A172 (cell line): ENCODE measurements at places on chromosomes 13 and 19. TPM values are rescaled to one million over a fixed set of nuclear protein-coding genes. Genes with fewer than 3 reads are reported as not detected.

DNA sequence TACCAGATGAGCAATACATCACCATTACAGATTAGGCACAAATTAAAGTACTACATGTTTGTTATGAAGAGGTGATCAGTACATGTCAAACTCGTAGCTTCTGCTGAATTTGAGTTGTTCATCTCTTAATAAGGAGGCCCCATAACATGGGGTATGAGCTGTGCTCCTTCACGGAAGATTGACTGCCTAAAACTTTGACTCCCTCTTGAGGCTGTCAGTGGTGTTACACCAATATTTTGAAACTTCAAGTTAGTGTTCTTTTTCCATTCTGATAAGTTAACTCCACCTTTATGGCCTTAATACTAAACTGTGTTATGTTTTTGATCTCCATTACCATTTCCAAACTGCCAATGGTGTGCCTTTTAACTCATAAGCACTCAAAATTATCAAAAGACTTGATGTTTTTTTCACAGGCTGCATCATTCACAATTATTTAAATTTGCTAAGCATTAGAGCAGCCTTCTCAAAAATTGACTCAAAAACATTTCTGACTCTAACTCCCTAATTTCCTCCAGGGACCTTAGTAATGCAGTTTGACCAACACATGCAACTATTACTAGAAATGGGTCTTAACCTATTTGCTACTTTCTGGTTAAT lies 1591.5 kb downstream of the PCDH9 start:
- peak; percentile 44 for DNase-seq

Gene LIG1
- 30.1 and 35.7 TPM in 2 replicates for total RNA-seq

Gene APLP1
- total RNA-seq, result 39.8 and 52.5 TPM in 2 replicates

DNA sequence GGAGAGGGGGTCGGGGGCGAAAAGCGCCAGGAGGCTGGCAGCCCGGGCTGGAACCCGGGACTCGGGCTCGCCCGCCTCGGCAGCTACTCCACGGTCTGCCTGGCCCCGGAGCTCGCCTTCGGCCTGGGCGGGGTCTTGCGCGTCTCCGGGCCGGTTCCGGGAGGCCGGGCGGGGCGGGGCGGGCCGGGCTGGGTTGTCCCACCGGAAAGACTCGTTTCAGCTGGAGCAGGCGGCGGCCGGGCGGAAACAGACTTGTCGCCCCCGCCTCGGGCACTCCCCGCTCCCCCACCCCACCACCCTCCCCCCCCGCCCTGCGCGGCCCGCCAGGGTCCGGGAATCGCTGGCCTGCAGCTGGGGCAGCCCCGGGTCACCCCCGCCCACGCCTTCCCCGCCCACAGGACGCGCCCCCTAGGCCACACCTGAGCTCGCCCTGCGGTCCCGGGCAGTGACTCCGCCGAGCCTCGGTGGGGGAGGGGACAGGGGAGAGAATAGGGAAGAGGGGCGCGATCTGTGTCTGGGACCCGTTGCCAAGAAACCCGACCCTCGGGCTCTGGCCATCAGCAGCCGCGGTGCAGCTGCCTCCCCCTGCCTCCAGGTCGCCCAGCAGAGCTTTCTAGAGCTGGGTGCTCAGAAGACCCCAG lies 109.4 kb downstream of the KCTD15 start:
- no peak for DNase-seq

Gene CLDND2
- total RNA-seq, result not detected in 2 replicates

GRCh38 chr13:40189426-40189825 lies 477.0 kb downstream of the FOXO1 start:
- DNase-seq, result no peak

GRCh38 chr19:18817574-18817973 lies 14.2 kb upstream of the UPF1 start:
- no peak for DNase-seq

GRCh38 chr13:59444210-59444857 lies 719.4 kb downstream of the DIAPH3 start:
- no peak for DNase-seq
